ENCODE measurements at places on chromosomes 16 and 17.

GRCh38 chr17:49217651-49218413 lies 7.3 kb downstream of the ABI3 start:
- DNase-seq: no peak

GRCh38 chr16:426115-426905 lies 861 bp downstream of the RAB11FIP3 start:
- DNase-seq: no peak

DNA sequence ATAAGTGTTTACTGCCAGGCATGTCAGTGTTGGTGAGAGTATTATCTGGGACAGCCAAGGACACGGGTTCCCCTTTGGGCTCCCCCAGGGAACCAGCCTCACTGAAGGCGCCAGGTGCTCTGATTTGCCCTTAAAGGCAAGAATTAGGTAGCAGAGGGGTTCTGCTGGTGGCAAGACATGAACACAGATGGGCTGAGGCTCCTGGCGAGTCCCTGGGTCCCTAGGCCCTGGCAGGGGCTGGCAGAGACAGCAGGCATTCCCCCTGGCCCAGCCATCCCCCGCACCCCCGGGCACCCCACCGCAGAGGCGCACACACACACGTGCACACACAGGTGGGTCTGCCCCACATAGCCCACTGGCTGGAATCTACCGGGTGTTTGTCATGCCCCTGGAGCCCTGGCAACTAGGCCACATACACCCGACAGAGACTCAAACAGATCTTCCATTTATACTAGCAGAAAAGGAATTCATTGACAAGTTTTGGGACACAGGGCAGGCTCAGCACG lies 153.3 kb downstream of the C16orf78 start:
- DNase-seq: no peak

- DNase-seq: no peak
These were observed 73.7 kb downstream of the RPTOR start for GRCh38 chr17:80618304-80618703.

DNA sequence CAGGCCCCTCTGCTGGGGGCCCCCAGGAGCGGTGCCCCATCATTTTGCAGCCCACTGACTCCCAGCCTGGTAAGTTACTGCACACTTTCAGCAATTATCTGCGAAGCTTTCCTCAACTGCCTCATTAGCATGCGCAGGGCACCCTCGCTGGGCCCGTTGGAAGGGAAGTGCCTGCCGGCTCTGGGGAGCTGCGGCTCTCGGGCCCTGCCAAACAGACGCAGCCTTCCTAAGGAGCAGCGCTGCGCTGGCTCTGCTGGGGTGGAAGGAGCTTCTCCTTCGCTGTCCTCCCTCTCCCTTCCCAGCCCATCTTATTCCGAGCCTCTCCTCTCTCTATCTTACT lies 71.0 kb downstream of the RBBP6 start:
- no peak for DNase-seq

DNA sequence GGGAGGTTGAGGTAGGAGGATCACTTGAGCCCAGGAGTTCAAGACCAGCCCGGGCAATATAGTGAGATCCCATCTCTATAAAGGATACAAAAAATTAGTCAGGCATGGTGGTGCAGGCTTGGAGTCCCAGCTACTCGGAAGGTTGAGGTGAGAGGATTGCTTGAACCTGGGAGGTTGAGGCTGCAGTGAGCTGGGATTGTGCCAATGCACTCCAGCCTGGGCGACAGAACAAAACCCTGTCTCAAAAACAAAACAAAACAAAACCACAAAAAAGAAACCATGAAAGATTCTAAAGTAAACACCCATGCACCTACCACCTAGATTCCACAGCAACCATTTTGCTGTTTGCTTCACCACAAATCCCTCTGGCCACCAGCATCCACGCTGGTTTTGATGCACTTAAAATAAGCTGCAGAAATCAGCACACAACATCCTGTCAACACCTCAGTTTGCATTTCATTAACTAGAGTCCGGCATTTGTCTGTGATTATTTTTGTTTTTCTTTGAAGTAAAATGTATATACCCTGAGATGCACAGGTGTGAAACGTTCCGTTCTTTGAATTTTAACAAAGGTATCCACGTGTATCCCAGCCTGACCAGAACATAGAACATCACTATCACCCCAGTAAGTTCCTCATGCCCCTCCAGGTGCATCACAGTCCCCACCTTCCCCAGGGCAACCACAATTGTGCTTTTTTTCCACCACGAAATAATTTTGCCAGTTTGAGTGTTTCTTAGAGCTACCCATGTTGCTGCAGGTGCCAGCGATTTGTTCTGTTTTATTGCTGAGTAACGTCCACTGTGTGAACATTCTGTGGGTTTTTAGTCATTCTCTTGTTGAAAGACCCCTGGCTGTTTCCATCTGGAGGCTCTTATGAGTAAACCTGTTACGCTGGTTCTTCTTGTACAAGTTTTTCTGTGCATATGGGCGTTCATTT lies 191.5 kb downstream of the SEC14L1 start:
- DNase-seq: no peak

GRCh38 chr16:87074641-87075318 lies 242.4 kb downstream of the C16orf95 start:
- DNase-seq: no peak

DNA sequence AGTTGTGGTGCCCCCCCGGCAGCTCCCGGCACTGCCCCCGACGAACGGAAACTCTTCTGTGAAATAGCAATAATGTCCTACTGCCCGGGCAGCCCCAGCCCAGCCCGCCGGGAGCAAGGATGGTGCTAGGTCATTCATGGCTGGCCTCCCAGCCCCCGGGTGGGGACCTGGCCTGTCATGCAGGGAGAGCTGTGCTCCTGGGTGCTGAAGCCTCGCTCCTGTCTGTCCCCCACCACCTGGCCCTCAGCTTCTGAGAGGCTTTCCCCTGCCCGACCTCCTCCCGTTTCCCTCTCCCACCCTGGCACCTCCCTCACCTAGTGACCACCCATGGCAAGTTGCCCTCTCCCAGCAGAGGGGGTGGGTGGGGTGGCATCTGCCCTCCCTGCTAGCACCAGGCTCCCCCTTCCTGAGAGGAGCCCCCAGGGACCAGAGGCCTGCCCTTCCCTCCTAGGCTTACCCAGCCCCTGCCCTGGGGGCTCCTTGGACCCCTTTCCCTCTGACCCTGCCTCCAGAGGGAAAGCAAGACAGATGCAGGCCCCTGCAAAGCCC lies 13.5 kb downstream of the PAM16 start:
- no peak for DNase-seq

Data from AG09309 (cell line).